ENCODE measurements at places on chromosomes 6 and 20.

DNA sequence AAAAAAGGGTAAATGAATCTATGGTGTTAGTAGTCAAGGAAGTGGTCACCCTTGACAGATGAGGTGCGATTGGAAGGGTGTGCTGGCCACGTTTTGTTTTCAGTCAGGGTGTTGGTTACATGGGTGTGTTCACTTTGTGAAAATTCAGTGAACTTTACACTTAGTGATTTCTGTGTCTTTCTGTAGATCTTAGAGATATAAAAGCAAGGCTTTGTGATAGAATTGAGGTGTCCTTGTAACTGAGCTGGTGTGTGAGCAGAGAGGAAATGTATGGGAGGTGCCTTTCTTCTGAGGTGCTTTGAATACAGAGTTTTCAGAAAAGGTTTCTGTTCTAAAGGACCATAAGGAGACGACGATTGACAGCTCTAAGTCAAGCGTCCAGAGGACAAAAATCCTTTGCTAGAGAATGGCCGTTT is 90.5 kb downstream of the SAMD3 start:
- no peak for DNase-seq

DNA sequence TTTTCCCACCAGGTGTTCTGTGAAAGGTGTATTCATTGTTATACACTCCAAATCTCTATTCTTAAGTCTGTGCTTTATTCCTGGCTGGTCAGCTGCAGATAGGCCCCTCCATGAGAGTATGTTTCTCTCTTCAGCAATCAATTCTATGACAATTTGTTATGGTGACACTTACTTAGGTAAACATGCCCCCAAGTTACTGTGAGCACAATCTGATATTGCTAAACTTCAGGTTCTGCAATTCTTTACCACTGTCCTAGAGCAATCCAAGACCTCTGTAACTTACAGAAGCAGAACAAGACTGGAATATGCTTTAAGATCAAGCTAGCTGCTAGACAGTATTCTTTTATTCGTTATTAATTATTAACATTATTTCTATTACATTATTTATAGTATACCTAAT is 391.9 kb downstream of the FRK start:
- DNase-seq = no peak

DNA sequence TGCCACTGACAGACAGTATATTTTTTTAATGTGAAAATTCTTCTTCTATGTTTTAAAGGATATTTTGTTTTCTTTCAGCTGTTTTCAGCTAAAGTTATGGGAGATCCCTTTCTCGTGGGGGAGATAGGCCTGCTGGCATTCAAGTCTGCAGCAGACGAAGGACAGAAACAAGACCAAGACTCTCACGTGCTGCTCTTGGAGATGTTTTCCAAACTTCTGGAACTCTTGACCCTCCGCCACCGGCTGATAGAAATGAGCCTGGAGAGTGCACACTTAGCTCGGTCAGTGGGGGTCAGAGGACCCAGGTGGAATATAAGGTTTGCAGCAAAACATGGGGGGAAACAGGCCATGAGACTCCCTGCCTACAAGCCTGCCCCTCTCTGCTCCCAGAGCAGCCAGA is 120.5 kb downstream of the CD164 start:
- no peak for DNase-seq

- DNase-seq = no peak
These were observed 63.1 kb upstream of the KLHL31 start for GRCh38 chr6:53728570-53729194.

DNA sequence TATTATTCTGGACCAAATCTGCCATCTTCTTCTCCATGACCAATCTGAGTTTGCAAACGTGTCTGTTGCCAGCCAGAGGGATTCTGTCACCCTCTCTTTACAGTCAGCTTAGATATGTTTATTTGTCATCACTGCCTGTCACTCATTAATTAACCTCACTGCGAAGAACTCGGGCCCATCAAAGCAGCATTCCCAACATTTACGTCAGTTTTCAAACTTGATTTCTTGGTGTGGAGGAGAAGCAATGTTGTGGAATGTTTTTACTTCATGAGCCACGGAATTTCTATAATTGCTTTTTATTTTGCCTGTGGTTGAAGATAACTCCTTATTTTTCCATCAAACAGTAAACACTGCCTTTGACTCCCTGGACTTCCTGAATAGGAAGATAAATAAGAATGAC is 91.8 kb upstream of the CNKSR3 start:
- no peak for DNase-seq

- DNase-seq = no peak
These were observed 220.8 kb upstream of the HEY2 start for GRCh38 chr6:125528621-125529041.

DNA sequence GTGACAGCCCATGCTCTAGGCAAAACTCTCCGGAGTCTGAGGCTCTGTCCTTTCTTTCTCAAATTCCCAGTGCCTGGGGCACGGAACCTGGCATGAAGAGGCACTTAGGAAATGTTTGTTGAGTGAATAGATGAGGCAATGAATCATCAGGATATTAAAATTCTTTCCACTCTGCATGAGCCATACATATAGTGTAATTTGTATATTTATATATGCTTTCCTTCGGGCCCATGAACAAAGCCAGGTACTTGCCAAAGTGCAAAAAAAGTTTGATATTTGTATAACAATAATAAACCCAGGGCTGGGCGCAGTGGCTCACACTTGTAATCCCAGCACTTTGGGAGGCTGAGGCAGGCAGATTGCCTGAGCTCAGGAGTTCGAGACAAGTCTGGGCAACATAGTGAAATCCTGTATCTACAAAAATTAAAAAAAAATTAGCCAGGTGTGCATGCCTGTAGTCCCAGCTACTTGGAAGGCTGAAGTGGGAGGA is 212.3 kb upstream of the ZNF217 start:
- DNase-seq = no peak

- no peak for DNase-seq
These were observed 22.9 kb downstream of the STX7 start for GRCh38 chr6:132490024-132490423.

GRCh38 chr20:11992426-11992825 is 74.7 kb downstream of the BTBD3 start:
- DNase-seq = no peak

DNA sequence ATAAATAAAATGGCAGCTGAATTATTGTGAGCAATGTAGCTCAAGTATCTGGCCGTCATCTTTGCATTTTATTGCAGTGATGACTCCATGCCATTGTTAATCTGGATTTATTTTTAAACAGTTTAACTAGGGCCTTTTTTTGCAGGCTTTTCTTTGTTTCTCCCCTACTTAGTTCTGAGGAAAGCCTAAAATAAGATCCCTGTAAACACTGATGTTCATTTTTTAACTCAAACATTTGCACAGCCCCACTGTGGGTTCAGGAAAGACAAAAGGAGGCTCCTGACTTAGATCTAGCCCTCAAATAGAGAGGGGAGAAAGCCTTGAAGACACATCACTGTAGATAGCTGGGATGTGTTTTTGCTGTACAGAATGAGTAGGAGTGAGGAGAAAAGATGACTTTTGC is 69.2 kb downstream of the PLEKHG1 start:
- DNase-seq = no peak

GRCh38 chr6:3882866-3883265 is 33.7 kb downstream of the FAM50B start:
- no peak for DNase-seq

- no peak for DNase-seq
These were observed 88.9 kb upstream of the ATXN1 start for GRCh38 chr6:16849988-16850680.

DNA sequence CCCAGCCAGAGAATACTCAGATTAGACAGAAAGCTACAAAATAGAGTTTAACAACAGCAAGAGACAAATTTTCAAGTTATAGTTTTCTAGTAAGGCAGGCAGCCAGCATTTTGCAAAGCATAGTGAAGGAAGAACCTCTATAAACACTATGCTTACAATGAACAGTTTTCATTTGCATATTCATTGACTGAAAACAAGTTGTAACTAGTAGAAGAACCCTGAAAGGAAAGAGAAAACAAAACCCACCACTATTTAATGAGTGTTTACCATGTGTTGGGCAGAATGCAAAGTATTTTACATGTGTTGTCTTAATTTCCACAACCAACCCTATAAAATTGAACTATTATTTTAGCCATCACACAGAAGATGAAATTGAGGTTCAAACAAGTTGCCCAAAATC is 196.1 kb downstream of the UBE3D start:
- DNase-seq = no peak

DNA sequence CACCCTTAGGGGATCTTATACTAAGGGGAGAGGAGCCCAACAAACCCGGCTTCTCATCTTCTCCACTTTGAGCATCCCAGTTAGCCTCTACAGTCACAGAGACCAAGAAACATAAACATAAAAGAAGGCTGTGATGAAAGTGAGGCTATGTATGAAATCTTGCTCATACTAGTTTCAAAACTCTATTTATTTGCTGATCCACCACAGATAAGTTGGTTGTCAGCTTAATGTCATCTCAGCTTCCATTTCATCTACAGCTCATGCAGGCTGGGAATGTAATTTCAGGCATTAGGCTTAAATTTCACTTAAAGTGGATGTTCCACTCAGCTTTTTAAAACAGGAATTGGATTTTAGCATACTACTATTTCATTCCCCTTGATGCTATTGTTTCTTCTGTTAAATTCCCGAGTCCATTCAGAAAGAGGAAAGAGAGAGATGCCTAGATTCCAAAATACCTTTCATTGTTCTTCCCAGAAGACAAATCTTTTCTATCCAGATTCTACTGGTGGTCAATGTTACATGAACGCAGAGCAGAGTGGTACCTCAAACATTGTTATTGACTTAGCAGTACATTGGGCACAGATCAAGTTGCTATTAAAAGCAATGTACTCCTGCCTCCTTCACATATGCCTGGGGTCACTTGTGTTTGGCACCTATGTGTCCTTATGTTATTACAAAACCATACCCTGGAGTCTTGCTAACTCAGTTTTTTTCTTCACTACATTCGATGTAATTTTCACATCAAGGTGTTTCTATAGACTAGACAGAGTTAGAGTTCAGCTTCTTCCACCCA is 149.0 kb downstream of the HACE1 start:
- DNase-seq = no peak

GRCh38 chr6:43497129-43497396 is 13.1 kb downstream of the LRRC73 start:
- DNase-seq = no peak

DNA sequence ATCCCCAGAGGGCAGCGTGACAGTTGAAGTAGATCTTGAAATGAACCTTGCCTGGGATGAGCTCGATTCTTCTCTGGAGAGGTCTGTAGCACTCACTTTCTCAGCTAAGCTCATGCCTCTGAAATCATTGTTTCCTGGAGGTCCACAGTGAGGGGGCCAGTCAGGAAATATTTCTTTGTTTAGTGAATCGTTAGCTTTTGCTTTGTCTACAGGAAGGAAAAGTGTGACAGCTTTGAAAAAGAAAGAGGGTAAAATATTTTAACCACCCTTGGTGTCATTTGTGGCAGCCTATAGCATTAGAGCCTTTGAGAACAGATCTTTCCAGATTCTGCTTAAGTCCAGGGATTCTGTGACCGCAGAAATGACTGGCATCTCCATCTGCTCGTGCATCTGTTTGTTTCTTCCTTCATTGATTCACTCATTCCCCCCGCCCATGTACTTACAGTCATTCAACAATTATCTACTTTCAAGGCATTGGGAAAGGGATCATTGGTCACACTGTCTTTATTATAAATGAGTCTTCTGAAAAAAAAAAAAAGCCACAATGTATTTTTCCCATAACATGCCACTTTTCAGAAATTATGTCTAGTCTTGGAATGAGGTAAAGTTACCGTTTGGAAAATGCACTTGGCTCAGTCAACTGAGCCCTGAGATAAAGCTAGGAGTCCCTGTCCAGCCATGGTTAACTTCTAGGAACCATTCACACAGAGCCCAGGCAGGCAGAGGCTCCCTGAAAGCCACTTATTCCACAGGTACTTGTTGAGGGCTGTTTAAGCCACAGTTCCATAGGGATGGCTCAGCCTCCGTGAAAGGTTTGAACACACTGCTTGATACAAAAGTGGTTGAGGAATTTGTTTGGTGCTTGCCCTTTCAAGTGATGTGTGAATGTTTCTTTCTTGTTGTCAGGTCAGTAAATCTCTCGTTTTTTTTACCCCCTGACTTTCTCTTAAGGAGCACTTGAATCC is 86.0 kb downstream of the TIAM2 start:
- no peak for DNase-seq

DNA sequence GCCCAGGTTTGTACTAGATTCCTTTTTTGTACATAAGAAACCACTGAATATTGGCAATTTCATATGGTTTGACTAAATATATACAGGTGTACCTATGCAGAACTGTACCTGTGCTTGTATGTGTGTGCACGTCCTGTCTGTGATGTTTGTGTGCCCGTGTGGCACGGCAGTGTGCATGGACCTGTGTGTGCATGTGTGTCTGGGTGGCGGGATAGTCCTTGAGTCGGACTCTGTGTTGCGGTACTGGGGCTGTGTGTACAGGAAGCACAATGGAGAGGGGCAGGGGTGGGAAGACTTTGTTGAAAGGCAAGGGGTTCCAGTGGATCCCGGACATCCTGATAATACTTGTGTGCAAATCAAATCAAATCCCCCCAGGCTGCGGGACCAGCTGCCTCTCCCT is 3.4 kb upstream of the FAM83C start:
- DNase-seq = no peak

DNA sequence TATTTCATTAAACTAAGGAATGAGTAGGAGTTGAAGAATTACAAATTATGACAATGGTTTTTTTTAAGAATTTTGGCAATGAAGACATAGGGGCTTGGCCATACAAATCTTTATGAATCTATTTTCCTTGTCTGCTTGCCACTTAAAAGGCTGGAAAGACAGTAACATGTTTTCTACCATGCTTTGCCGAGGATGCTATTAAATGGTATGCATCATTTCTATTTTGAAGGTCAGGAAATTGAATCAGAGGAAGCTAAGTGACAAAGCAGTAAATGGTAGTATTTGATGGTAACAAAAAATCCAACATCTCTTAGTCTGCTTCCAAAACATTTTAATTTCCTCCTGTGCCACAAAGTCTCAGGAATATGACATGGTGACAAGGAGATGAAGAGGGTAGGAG is 287.2 kb downstream of the RFPL4B start:
- no peak for DNase-seq

DNA sequence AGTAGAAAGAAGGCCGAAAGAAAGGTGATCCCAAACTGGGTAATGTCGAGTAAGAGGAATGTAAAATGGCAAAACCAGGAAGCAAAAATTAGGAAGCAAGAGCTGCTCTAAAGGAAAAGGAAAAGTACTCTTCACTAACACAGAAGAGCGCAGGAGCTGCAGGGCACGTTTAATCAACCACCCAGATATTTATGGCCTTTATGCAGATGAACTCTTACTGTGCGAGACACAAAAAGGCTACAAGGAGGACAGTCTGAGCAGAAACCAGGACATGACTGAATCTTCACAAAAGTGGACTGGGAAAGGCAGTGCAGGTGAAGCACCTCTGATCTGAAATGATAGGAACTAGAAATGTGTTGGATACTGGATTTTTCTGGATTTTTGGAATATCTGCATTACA is 15.2 kb upstream of the PRR18 start:
- no peak for DNase-seq

- no peak for DNase-seq
These were observed 534.8 kb downstream of the BMP2 start for GRCh38 chr20:7302250-7302649.

Data from left renal pelvis (tissue), 4 donors.